ENCODE measurements at places on chromosomes 5 and 9.

DNA sequence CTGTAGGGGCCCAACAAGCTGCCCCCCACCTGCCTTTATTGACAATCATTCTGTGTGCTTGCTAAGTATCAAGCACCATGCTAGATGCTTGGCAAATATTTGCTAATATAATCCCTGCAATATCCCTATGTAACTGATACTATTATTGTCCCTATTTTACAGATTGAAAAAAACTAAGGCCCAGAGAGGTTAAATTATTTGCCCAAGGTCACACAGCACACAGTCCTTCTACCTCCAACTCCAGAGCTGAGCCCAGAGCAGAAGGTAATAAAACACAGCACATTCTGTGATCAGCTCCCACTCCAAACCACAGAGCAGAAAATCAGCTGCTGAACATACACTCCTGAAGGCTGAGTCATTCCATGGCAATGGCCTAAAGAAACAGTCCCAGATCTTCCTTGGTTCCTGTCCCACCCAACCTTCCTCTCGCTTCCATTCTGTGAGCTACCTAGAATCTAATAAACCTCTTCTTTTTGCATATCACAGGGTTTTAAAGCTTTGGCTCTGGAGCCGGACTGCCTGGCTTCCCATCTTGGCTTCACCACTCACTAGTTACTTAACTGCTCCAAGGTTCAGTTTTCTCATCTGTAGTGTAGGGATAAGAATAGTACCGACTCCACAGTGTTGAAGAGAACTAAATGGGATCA, 66.7 kb upstream of the ADRA1B start:
- DNase-seq = no peak

DNA sequence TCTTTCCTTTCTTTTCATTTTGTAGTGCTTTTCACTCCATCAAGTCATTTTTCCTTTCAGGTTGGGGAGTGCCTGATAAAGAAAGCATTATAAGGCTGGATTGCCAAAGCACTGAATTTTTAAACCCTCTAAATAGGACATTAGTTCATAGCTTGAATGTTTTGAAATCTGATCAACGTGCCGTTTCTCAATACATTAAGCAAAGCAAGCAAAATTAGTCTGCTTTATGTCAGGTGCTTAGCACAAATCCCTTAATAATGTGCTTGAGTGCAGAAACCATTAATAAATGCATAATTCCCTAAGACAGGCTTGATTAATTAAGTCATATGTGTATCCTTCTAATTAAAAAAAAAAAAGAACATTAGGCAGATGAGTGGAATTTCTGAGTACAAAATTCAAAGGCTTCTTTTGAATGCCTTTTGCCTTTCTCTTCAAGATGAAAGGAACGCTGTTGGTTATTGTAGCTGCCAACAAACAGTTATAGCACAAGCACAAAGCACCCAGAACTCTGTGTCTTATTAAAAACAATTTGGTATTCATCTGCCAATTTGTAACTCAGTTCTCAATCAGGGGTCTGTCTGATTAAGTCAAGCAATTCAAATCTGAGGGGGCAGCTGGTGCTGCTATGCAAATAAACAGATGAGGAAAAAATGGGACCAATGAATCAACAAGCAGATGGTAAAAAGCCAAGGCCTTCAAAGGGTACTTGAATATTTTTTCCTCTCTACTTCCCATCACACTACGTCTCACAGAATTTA, 233.7 kb downstream of the TLE1 start:
- DNase-seq = no peak

DNA sequence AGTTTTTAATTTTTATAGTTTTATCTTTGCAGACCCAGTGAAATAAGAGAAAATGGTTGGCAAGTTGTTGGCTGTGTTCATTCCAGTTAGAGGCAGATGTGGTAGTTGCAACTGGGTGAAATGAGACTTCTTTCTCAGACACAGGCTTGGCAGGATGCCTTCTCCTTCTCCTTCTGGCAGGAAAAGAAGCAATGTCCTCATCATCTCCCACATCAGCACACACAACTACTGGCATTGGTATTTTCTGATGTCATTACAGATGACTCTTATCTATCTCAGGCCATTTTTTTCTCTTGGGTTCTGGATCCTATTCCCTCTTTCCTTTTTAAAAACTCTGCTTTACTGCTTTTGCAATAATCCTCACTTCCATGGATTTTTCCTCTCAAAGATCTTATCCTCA, 103.3 kb upstream of the EDIL3 start:
- DNase-seq = no peak

DNA sequence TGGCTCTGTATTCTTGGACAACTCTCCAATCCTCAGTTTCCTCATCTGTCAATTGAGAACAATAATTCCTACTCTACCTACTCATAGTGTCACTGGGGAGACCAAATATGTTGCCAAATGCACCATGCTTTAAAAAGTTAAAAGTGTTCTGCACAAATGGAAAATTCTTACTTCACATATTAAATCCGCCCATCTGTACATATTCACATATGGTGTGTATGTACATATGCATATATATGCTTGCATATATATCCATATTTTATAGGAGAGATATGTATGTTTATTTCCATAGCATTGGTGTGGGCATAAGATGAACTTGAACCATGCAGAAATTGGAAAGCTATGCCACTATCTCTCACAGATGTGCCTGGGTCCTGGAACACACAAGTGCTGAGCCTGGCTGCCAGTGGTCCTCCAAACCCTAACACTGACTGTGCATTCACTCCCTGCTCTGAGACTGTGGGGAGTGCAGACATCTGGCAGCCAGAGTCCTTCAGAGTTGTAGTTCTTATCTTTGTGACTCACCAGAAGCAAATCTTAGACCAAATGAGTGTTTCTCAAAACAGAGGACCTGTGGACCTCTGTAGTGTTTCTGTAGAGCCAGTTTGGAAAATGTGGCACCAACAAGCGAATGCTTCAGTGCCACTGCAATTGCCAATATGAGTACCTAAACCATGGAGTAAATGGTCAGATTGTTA, 168.7 kb downstream of the GRIA1 start:
- no peak for DNase-seq

DNA sequence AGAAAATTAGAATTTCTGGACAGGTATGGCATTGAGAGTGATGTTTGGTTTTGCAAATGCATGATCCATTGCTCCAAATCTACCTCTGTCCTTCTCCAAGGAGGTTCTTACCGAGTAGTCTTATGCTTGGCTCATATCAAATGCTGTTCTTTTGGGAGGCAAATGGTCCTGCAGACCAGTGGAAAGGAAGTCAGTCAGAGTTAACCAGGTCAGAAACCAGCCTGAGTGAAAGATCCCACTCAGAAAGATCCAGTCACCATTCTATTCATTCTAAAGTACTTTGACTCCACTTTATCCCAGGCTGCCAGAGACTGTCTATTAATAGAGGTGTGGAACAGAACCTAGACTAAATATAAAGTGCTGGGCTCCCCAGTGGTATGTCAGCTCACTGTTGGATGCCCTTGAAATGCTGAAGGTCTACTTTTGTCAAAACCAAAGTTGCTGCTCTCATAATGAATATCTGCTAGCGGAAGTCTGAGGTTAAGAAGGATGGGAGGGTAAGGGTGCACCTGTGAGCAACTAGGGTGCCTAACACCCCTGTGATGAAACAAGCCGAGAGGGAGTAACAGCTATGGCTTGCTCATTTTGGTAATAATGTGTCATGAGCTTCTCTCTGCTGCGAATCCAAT, 302.2 kb downstream of the ZNF608 start:
- no peak for DNase-seq

GRCh38 chr9:137970686-137971476, 93.3 kb downstream of the CACNA1B start:
- DNase-seq = no peak

DNA sequence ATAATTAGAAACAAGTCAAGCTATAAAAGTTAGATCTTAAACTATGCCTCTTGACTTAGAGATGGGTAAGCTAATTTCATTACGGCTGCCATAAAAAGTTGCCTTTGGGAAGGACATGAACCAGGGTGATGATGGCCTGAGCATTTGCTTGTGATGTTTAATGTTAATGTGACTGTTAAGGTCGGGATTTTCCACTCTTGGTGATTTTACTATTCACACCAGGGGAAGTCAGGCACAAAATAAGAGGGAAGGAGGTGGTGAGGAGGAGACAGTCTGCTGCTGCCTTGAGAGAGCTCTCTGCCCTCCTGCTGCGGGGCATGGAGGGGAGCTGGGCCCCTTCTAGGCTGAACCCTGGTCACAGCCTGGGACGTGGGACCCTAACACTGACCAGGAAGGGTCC, 34.4 kb downstream of the AHRR start:
- no peak for DNase-seq

- peak; percentile 42 for DNase-seq
Measured at GRCh38 chr9:113876151-113876992, at the start of gene ZNF618. Gene ZNF618 (plus strand): TSS chr9:113876309. CDS start chr9:113876381, 72 bp downstream.

GRCh38 chr5:179819296-179820126, 1.2 kb upstream of the SQSTM1 start:
- DNase-seq = peak; percentile 64

DNA sequence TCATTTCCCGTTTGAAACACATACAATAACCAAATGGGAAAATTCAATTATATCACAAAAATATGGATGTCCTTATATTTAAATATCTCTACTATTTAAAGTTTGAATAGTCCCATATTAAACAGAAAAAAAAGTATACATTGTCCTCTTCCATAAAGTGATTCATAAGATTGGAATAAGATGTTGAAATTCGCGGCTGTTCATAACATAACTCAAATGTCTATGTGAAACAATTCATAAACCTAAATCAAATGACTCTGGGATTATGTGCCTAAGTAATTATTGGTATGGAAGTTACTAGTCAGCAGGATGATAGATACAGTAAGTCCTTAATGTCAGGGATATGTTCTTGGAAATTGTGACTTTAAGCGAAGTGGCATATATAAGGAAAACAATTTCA, 3.9 kb upstream of the EFNA5 start:
- DNase-seq = no peak

DNA sequence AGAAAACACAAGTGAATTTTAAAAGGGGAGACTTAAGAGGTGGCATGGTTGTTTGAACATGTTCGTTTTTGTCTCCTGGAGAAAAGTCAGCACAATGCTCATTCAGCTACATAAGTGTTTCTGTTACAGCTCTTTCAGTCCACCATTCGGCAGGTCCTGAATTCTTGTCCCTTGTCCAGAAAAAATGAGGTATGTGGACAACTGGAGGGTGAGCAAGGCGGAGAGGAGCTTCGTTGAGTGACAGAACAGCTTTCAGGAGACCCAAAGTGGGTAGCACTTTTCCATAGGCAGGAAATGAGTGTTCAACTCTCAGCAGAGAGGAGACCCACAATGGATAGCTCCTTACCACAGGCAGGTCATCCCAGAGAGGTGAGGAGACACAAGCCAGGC, 4.9 kb downstream of the PDCD1LG2 start:
- DNase-seq = no peak

DNA sequence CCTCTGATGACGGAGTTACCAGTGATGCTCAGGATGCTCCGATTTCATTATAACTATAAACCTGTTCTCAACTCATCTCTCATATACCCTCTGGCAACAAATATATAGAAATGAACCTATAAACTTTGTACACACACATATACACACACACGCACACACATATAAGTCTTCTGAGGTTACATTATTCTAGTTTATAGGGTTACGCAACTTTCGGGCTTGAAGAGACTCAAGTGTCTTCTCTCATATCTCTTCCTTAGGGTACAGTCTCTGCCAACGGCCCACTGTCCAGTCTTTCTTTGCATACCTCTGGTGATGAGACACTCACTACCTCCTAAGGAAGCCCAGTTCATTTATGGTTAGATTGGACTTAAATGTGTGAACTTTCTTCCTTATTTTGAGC, 69.4 kb upstream of the TBC1D2 start:
- no peak for DNase-seq

DNA sequence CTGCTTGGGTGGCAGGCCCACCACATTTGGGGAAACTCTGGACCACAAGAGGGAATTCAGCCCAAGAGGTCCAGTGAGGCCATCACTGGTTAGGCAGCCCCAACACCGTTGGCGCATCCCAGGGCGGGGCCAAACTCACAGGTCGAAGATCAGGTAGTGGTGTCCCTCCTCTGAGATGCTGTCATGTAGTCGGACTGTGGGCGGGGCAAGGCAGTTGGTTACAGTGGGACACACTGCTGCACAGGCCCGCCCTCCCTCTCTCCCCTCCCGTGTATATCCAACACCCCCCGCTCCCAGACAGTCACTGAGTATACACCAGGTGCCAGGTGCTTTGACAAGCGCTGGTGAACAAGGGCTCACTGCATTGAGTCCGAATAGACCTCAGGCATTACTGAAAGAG, 32.1 kb downstream of the CAMK2A start:
- DNase-seq = no peak

GRCh38 chr9:88358723-88359122, 29.5 kb upstream of the SPIN1 start:
- no peak for DNase-seq

DNA sequence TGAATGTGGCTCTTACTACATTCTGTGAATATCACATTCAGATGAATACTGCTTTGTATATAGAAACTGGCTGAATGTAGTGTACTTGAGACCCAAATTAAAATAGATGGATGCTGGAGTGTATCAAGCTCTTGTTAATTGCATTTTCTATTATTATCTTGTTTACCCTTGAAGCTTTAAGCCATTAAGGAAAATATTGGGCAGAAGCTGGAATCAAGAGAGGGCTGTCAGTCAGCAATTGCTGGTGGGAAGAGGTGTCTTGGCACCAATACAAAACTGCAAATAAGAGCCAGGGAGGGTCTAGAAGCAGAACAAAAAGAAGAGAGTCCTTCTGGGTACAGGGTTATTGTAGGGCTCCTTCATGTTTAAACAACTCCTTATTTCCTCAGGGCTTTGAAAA, 38.8 kb downstream of the MUSK start:
- DNase-seq = peak; percentile 70

DNA sequence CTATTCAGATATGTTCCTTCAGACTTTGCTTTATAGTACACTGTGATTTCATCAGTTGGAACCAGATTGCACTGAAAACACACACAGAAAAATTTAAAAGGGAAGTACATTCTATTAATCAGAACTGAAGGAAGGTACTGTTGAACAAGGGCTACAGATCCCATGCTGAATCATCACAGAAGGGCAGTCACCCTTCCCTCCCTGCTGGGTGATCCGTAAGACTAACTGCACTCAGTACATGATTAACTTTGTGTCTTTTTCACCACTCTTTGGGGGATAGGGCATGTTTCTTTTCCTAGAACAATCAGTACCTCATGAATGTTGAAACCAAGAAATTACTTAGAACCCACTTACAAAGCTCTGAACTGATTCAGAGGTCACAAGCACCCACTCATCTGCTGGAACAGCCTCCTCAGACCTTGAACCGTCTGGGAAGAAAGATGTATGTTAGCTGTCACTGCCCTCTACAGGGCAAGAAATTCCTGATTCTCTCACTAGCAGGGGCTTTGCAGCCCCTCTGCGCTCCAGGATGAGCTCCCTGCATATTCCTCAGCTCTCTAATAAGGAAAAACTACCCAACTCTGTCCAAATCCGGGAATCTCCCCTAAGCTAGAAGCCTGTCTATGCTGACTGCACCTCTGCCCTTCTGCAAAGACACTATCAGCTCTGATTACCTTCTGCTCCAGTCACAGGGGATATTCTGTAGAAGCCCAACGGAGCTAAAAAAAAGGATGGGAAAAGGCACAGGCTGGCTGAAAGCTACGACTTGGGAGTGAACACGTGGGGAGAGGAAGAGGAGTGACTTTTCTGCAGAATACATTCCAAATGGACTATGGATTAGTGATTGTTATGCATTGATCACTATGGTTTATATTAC, 51.0 kb downstream of the IARS1 start:
- no peak for DNase-seq

- no peak for DNase-seq
Measured at GRCh38 chr5:119341452-119342349, 14.1 kb upstream of the TNFAIP8 start.

Measured in NCI-H774 (cell line).